ENCODE measurements at places on chromosomes 12 and 14. TPM values are rescaled to one million over a fixed set of nuclear protein-coding genes. Genes with fewer than 3 reads are reported as not detected.

GRCh38 chr12:92290886-92291285 is 145.2 kb upstream of the BTG1 start:
- DNase-seq, result no peak

GRCh38 chr12:89087876-89088275 is 264.4 kb downstream of the DUSP6 start:
- no peak for DNase-seq

DNA sequence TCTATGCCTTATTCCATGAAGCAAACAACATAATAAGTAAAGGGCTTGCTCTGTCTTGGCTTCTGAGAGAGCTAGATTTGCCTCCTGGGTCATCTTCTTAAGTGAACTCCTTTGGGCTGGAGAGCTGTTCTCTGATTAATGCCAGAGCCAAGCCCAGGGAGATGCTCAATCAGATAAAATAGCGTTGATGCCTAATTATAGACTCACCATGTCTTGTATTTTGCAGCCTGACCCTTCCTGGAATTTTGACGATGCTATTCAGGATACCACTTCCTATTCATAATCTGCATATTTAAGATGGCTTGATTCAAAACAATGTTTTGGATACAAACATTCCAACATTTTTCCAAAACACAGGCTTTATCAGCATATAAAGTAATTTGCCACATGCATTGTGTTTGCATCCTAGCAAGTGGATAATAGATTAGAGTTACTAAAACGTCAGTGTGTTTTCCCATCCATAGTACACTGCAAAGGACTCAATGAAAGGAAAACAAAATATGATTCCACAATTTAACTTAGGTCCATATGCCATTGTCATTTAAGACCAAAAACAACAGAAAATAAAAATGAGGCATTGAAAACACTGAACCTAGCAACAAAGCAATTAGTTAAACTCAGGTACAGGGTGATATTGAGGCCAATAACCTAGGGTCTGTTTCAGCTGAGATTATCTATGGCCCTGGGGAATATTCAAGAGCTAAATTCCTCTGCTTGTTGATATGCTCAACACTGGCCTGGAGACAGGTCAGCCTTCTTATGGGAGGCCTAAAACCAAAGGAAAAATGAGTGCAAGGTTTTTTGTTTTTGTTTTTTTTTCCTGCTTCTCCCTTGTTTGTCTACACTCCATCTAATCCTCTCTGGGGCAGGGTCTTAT is 184.2 kb upstream of the FOXN3 start:
- DNase-seq, result no peak

GRCh38 chr12:117662220-117662619 is 300.8 kb upstream of the NOS1 start:
- no peak for DNase-seq

DNA sequence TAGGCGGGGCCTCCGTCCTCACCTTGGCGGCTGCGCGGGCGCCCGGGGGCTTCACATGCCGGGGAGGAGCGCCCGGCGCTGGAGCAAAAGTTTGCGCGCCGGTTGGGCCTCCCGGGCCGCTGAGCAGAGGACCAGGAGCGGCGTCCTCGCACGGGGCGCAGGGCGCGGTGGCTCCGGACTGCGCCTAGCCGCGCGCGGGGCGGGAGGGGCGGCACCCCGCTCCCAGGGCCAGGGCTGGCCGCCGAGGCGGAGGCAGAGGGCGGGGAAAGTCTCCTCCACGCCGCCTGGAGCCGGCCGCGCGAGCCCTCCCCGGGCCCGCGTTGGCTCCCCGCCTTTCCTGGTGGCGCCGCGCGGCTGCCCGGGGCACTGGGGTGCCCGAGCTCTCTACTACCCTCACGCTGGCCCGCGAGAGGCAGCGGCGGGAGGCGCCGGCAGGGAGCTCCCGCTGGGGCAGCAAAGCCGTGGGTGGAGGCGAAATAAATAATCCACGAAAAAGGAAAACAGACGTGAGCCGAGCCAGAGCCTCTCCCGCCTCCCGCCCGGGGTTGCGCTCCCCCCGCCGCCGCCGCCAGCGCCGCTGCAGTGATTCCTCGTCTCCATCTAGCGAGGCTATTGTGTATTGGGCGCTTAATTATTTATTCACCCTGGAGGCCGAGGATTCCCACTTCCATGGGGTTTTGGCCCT is 400 bp upstream of the PRIMA1 start:
- DNase-seq, result no peak

The ZNF891 gene
- total RNA-seq, result 1.3 TPM

The CIROP gene
- not detected for total RNA-seq

The NKX2-1 gene
- total RNA-seq, result not detected

The SLC6A12 gene
- not detected for total RNA-seq

The SOX5 gene
- total RNA-seq, result 0.27 TPM

The HEATR5A gene
- total RNA-seq, result 8.6 TPM

The TMEM253 gene
- not detected for total RNA-seq

The TOGARAM1 gene
- 11.6 TPM for total RNA-seq
